Hematopoietic multipotent progenitor cell treated with erythropoietin and hydrocortisone succinate and interleukin-3 and kit ligand, for 4 days (in vitro differentiated cells): ENCODE measurements at places on chromosomes 6 and 20.
A peak's percentile ranks its signal among the peaks of the same experiment; 100 is the strongest.

GRCh38 chr6:8499540-8499939, 64.2 kb upstream of the SLC35B3 start:
- peak; percentile 15 for DNase-seq

GRCh38 chr6:78062993-78063392, 410.2 kb downstream of the MEI4 start:
- DNase-seq = no peak

GRCh38 chr20:44364068-44364467, 8.6 kb downstream of the HNF4A start:
- no peak for DNase-seq

DNA sequence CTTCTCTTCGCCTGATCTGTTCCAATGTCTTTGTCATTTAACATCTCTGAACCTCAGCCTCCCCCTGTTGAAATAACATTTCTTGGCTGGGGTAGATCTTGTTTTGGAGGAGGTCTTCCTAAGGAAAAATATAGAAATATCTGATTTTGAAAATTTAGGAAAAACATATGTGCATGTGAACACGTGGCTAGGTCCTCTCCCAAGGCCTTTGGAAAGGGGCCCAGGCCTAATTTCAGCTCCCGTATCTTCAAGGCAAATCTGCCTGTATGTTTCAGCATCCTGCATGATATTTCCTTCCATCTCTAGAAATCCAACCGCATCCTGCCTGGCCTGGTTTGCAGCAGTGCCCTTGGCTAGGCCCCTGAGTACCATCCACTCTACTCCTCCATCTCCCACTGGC, 261.2 kb downstream of the PHACTR1 start:
- DNase-seq = no peak

DNA sequence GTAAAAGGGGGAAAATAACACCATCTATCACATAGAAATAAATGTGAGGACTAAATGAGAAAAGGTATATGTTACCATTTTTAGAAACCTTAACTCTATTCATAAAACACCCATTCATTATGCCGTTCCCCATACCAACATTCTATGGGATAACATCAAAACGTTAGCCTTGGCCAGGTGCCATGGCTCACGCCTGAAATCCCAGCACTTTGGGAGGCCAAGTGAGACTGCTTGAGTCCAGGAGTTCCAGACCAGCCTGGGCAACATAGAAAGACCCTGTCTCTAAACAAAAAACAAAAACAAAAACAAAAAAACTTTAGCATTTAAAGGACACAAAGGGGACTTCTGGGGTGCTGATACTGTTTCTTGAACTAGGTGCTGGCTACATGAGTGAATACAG, 1.3 kb downstream of the PIGU start:
- no peak for DNase-seq

DNA sequence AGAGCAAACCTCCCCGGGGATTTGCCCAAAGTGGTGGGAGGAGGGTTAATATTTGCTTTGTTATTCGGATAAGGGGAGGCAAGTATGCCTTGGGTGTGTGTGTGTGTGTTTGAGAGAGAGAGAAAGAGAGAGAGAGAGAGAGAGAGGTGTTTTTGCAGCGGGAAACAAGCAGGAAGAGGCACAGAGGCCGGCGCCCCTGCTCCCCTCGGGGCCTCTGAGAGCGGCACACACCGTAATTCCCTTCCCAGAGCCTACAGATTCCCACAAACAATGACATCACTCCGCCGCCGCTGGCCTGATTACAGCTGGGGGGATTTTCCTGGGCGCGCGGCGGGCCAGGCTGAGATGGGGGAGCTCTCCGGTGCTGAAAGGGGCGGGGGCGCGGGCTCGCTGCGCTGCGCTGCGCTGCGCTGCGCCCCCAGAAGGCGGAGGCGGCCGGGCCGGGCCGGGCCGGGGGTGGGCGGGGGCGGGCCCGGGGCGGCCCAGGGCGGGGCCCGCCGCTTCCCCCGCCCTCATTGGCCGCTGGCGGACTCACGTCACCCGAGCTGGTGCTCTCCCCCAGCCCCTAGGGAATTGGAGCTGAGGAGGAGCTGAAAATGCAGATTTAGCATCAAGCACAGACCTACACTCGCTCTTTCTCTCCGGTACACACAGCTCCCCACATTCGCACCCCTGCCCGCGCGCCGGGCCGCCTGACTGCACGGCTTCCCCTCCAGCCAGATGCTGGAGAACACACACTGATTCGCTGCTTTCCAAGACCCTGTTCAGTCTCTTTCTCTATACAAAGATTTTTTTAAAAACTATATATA, at the start of gene PCSK2:
Gene PCSK2 (plus strand): TSS at position 631 of the 809 bp plus-strand sequence. CDS start 266 bp downstream, outside the sequence.
- peak; percentile 31 for DNase-seq

GRCh38 chr6:40794586-40794985, 207.4 kb upstream of the LRFN2 start:
- DNase-seq = no peak

GRCh38 chr6:80003826-80004172, 650 bp upstream of the TTK start:
- peak; percentile 71 for DNase-seq

DNA sequence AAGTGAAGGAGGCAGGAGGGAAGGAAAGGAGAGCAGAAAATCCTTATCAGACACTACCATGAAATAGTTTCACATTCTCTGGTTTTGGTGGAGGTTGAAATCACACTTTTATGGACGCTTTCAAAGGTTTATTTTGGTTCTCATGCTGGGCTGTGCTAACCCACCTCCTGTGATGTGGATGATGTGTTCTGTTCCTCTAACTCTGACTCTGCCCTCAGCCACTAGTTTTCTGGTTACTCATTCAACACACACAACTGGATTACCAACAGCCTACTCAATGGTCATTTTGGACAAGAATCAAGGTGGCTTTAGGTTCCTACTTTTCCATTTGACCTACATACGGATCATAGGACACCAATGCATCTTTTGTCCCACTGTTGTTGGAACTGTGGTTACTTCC, 522.1 kb upstream of the BTBD3 start:
- no peak for DNase-seq

DNA sequence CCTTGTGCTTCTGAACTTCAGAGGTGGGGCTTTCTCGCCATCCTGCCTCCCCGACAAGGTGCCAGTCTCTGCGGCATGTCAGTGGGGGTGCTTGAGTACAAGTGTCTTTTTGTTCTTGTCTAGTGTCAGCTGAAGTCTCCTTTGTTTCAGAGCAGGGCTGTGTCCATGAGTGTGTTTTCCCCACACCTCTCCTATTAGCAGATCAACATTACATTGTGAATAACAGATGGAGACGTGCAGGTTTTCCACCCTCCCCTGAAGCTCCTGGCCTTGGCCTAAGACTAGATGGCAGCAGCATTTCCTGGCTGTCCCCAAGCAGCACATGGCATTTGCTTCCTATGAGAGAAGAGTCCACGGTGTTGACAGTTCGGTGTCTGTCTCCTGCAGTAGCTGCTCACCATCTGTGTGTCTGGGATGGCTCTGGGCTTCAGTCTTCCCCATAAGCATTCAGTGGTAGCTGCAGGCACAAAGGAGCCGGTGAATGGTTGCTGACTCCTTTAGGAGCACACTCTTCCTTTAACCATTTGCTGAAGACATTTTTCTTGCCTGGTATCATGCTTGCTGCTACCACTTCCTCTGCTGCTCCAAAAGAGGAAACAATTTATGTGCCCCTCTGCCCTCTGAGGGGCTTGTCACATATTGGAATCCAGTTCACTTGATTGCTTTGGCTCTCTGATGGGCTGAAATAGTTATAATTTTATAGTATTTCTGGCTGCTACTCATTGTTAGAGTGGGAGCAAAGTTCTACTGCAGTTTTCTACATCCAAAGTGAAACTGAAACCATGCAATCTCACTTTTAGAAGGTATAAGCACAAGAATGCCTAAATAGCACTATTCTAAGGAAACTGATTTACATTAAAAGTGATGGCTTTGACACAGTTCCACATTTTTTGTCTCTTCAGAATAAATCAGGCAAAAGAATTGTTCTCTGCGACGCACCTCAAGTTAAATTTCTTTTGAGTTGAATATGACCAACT, 913.0 kb downstream of the C6orf118 start:
- DNase-seq = no peak

DNA sequence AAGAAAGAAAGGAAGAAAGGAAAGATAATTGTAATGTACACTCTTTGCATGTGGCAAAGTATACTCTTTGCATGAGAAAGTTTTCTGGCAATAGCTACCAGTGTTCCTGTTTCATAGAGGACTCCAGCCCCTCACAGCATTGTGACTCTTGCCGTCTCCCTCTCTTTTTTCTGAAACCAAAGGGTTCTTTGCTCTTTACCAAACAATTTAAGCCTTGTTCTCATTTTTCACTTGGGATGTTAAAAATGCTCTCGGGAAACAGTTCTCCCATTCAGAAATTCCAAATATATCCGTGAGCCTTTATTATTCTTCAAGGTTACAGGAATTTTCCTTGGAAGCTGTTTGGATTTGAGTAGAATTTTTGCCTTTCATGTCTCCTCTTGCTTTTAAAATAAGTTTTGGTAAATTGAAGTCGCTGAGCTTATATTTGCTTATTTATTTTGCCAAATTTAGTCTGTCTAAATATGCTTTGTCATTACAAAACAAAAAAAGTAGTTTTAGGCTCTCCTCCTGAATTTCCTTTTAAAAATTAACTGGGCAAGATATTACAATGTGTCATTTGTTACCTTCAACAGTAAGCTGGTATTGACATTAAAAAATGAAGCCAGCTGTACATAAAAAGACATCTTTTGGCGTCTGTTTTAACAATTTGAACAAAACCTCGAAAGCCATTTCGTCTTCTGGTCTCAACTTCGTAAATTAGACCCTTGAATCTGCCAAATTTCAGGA, 103.8 kb upstream of the ARMC2 start:
- DNase-seq = no peak

GRCh38 chr20:8352486-8352885, 220.4 kb downstream of the PLCB1 start:
- no peak for DNase-seq

GRCh38 chr20:22312744-22313346, 271.5 kb downstream of the FOXA2 start:
- DNase-seq = peak; percentile 23

DNA sequence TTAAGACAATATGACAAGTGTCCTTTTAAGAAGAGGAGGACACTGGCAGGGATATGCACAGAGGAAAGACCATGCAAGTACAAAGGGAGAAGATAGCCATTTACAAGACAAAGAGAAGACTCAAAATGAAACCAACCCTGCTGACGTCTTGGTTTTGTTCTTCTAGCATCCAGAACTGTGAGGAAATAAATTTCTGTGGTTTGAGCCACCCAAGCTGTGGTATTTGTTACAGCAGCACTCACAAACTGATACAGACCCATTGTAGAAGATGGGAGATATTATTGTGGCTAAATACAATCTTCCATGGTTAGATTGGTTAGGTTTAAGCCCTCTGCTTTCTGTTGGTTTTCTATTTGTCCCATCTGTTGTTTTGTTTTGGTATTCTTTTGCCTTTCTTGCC, 88.6 kb upstream of the SLC35F1 start:
- DNase-seq = no peak

DNA sequence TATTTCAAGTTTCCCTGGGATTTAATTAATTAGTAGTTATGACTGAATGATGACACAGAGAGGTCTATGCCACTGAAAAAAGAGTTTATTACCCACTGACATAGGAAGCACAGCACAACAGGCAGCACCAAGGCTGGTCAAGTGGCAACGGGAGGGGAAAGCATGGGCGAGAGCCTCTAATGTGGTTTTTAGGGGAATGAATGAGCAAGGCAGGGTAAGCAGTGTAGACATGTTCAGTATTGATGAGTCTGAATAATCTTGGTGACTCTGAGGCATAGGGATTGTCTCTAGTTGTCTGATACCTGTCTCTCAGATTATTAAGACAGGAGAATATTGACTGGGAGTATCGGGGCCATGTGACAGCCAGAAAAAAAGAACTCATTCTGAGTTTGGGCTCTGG, 46.3 kb downstream of the RPP21 start:
- DNase-seq = no peak

DNA sequence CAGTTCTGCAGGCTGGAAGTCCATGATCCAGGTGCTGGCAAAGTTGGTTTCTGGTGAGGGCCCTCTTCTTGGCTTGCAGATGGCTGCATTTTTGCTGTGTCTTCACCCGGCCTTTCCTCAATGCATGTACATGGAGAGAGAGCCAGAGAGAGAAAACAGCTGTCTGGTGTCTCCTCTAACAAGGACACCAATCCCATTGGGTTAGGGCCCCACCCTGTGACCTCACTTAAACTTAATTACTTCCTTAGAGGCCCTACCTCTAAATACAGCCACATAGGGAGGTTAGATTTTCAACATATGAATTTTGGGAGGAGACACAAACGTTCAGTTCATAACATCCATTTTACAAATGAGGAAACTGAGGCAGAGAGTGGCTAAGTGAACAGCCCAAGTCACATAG, 202.4 kb downstream of the ZMYND8 start:
- no peak for DNase-seq

DNA sequence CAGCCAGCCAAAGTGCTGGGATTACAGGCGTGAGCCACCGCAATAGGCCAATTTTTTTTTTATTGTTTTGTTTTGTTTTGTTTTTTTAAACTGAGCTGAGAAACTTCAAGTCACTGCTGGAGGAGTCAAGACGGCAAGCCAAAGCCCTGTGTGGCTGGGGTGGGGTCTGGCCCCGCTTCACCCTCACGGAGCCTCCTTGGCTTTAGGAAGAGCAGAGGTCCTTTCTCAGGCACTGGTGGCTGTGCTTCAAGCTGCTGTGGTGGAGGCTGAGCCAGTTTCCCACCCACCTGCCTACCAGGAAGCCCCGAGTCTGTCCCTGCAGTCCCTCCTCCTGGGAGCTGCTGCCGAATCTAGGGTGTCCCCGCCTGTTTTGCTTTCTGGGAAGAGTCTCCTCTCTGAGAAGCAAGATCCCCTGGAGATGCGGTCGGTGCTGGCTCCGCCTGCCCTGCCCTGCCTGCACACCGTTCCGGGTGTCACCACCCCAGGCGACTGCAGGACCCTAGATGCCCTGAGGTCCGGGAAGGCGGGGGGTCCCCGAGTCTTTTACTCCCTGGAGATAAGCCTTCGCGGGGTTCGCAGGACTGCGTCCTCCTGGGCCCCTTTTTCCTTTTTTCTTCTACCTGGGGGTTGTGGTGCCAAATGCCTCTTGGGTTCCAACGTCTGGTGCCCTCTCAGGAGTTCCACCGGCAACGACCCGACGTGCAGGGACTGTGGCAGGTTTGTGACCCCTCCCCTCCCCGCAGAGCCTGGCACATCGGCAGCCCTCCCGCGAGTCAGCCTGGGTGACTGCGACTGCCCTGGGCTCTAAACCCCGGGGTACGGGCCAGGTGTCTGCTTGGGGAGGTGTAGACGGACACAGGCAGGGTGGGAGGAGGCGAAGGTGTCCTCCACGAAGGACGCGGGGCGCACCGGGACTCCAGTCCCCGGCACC, 100.7 kb downstream of the TAF4 start:
- no peak for DNase-seq

DNA sequence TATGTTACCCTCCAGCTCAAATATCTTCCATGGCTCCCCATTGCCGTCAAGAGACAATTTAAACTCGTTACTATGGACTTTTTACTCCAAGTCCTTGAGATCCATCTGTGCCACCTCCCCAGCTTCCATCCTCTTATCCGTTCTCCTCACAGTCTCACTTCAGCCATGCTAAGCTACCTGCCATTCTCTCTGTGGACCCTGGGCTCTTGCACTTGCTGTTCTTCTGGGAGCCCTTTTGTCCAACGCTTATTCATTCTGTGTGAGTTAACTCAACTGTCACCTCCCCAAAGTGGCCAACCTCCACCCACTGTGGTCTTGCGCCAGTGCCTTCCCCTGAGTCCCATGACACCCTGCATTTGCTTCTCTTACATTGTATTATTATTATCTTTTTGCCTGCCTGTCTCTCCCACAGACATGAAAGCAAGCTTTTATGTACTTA, 132.4 kb downstream of the BCAS1 start:
- no peak for DNase-seq
